Stimulated activated CD4-positive, alpha-beta T cell treated with anti-CD3 and anti-CD28 coated beads, Interleukin-12 subunit alpha, Interleukin-12 subunit beta, amount 100 ng/mL, for 24 hours (primary cell): ENCODE measurements at places on chromosomes 5 and 9.
A peak's percentile ranks its signal among the peaks of the same experiment; 100 is the strongest.

- DNase-seq: no peak
These were observed 53.2 kb downstream of the TRIP13 start for GRCh38 chr5:945691-946551.

DNA sequence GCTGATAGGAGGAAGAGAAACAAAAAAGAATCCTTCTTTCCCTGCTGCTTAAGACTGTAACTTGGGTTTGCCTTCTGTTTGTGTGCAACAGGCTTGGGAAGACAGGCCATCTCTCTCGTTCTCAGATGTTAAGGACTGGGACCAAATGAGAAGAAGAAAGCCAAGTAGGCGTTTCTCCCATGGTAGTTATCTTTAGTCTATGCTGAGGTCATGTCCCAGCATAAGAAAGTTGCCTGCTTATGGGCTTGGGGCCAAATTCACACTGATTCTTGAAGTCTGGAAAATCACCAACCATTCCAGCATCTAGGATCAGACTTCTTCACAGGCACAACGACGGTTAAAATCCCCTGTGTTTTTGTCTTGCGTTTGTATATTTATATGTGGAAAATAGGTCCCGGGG is 44.2 kb upstream of the PALM2AKAP2 start:
- DNase-seq: no peak

GRCh38 chr5:42518595-42519221 is 95.5 kb downstream of the GHR start:
- no peak for DNase-seq

DNA sequence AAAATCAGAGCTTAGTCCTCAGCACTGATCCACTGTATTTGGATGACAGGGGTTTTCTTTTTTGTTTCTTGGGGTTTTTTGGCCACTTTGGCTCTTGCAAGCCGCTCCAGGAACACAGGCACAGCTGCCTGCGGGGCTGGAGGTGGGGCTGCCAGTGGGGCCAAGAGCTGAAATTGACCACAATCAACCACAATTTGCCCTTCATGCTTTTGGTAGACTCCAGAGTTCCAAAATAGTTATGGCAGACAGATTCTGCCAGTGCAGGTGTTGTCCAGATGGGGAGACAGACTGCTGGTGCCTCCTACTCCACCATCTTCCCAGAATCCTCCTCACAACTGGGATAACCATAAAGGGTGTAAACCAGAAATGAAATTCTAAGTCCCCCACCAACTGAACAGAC is 36.5 kb downstream of the PLEKHG4B start:
- no peak for DNase-seq

DNA sequence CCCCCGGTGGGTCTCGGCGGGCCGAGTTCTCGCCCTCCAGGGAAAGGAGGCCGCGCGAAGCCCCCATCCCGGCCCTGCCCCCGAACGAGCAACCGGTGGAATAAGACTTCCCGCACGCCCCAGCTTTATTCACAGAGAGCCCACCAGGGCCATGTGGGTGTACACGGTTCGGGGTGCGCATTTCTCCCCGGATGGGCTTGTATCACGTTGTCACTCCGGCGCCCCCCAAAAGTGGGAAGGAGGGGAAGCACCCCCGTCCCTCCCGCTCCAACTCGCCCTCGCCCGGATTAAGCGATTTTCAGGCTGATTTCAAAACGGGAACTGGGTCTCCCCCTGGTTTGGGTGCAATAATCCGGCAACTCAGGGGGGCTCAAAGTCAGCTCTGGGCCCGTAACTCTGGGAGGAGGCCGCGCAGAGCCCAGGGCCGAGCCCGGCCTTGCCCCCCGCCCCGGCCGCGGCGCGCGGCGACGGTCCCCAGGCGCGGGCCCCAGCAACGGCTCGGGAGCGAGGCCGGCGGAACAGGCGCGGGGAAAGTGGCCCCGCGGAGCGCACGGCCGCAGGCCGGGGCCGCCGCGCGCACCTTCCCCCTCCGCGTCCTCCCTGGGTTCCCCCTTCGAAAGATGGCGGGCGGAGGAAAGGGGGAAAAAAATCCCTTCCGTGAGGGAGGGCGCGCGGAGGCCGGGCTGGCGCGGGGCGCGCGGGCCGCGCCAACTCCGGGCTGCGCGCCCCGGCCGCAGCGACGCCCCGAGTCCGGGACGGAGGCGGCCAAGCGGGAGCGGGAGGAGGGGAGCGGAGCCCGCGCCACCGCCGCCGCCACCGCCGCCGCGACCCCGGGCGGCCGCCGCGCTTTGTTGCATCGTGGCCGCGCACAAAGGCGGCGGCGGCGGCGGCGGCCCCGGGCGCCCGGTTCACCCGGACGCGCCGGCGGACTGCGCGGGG is 644 bp downstream of the BRD3 start:
- no peak for DNase-seq

DNA sequence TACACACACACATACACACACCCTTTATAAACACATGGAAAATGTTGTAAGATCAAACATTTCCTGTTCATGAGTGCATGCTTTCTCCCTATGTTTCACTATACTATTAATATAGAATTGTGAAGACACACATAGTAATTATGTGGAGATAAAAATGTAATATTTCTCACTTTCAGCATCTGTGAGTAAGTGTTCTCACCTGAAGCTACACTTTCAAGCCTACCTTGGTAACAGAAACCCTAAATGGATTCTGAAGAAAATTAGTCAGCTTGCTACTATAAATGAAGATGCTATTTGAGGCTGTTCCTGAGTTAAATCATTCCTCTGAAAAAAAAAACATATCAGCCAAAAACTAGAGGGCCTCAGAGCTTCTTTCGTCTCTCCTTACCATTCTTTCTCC is 81.1 kb upstream of the GNA14 start:
- DNase-seq: no peak

DNA sequence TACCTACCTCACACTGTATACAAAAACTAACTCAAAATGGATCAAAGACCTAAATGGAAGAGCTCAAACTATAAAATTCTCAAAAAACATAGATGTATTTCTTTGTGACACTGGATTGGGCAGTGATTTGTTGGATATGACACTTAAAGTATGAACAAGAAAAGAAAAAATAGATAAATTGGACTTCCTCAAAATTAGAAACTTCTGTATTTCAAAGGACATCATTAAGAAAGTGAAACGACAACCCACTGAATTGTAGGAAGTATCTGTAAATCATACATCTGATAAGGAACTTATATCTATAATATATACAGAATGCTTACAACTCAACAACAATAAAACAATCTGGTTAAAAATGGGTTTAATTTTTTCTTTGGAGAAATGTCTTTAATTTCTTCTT is 96.7 kb downstream of the NRG2 start:
- no peak for DNase-seq

GRCh38 chr5:53029608-53030007 is 40.5 kb downstream of the ITGA2 start:
- DNase-seq: no peak

- DNase-seq: no peak
These were observed 34.7 kb downstream of the SLC6A7 start for GRCh38 chr5:150224483-150225027.

GRCh38 chr5:56321236-56321881 is 88.2 kb upstream of the ANKRD55 start:
- DNase-seq: peak; percentile 35

- no peak for DNase-seq
These were observed 37.6 kb upstream of the TARS1 start for GRCh38 chr5:33403187-33403586.

- DNase-seq: no peak
These were observed 341.8 kb downstream of the MAN2A1 start for GRCh38 chr5:110031402-110032140.

GRCh38 chr5:157494178-157494832 is 34.3 kb downstream of the NIPAL4 start:
- DNase-seq: no peak

DNA sequence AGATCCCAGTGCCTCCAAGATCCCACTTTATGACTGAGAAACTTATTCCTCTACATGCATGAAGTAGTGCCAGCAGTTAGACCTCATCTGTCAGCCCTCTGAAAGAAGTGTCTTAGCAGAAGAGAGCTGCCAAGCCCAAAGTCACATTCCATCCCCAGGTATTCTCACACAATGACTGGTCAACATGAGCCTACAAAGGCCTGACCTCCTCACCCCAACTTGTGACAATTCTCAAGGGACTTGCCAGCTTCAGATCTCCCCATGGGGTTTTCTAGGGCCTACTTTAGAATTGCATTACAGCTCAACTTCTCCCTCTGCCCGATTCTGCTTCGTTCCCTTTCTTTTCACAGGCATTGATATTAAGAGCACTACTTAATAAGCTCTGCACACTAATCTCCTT is 393.8 kb upstream of the SLC30A5 start:
- no peak for DNase-seq

GRCh38 chr9:88387552-88388202 is 567 bp upstream of the SPIN1 start:
- DNase-seq: peak; percentile 20

GRCh38 chr5:82334856-82335255 is 56.7 kb upstream of the RPS23 start:
- DNase-seq: no peak

- DNase-seq: no peak
These were observed 88.7 kb downstream of the EMB start for GRCh38 chr5:50352382-50352781.

- peak; percentile 6 for DNase-seq
These were observed 910 bp downstream of the TRIM14 start for GRCh38 chr9:98117984-98118639.

GRCh38 chr5:39167141-39167971 is 52.0 kb downstream of the FYB1 start:
- DNase-seq: no peak
